ENCODE measurements at places on chromosomes 3 and 15. TPM values are rescaled to one million over a fixed set of nuclear protein-coding genes. Genes with fewer than 3 reads are reported as not detected.

ITIH3 gene
- 0.12 TPM for total RNA-seq

DNA sequence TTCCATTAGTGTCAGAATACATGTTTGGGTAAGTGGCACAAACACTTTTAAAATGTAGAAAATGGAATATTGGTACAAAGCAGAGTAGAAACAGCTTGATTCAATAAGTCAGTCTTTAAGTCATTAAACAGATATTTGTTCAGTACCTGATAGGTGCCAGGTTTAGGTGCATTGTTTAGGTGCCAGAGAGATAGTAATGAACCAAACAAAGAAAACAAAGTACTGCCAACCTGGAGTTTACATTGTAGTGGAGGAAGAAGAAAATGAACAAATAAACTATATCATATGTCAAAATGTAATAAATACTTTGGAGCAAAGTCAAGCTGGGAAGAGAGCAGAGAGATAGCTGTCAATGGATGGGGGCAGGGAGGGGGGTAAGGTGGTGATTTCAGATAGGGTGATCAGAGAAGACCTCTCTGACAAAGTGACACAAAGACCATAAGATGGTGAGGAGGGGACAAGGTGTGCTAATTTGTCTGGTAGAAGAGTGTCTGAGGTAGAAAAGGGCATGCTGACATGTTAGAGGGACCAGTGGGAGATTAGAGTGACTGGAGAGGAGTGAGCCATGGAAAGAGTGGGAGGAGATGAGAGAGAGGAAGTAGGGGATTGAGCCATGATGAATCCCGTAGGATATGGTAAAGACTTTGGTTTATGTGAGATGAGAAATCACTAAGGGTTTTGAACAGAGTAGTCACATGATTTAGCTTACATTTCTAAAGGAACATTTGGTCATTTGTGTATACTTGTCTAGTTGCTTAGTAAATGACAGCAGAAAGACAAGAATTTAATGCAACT, 128.2 kb downstream of the UBE2E2 start:
- ATAC-seq = no peak

- no peak for ATAC-seq
Observed at GRCh38 chr3:42066516-42067181, 24.5 kb upstream of the TRAK1 start.

- ATAC-seq = no peak
Observed at GRCh38 chr3:127164615-127165014, 28.3 kb upstream of the PRR23E start.

DNA sequence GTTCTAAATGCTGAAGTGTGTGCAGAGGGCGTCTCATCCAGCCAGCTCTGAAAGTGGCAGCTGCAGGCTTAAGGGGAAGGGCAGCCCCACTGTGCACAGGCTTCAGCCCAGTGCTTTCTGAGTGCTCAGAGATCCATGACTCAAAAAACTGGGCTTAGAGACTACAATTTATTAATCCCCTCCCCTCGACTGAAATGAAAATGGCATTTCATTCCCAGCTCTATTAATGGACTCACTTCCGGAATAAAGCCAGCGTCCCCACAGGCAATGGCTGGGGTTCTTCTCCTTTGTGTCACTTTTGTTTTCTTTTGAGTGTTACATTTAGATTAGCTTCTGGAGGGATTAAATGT, 55.5 kb upstream of the PLXNA1 start:
- ATAC-seq = peak; percentile 4

IP6K2 gene
- 53.1 TPM for total RNA-seq

All from esophagus mucosa (tissue), 1 donor.